Cortex of kidney (tissue), 1 donor: ENCODE measurements at places on chromosomes 6 and 20.

DNA sequence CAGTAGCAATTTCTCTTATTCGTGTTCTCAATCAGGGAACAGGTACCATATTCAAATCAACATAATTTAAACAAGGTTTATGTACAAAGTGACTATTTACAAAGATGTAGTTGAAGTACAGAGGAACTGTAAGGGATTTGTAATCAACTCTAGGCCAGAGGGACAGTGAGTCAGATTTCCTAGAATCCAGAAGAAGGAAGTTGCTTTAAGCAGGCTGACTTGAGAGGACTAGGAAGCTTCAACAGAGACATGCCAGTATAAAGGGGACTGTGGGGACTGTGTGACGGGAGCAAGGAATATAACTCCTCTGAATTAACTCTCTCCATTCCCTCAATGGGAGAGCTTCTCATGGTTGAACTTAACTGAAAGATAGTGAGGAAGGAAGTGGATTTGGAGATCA lies 427.4 kb upstream of the JAG1 start:
- DNase-seq: no peak

DNA sequence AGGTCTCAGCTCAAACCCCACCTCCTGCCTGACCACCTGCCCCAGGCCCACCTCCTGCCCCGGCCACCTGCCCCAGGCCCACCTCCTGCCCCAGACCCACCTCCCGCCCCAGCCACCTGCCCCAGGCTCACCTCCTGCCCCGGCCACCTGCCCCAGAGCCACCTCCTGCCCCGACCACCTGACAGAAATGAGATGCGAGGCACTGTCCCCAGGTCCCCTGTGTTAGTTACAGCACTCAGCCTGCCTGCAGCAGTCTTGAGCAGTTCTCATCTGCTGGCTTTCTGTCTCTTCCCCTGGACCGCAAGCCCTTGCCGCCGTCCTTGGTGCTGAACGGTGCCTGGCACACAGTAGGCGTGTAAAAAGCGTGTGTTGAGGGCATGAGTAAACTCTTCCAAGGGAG lies 79.5 kb downstream of the CDH4 start:
- no peak for DNase-seq

DNA sequence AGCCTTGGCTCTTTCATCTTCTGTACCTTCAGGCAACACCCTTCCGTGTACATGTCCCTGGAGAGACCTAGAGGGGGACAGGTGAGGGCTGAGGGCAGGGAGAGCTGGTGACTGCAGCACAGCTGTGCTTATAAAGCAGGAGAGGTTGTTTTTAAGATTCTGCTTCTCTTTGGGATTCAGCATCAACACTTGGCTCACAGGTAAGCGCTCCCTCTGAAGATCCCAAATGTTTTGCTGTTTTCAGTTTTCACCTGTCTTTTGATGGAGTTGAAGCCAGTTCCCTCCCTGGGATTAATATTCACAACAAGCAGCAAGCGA lies 19.4 kb upstream of the TRAF3IP2 start:
- DNase-seq: no peak

DNA sequence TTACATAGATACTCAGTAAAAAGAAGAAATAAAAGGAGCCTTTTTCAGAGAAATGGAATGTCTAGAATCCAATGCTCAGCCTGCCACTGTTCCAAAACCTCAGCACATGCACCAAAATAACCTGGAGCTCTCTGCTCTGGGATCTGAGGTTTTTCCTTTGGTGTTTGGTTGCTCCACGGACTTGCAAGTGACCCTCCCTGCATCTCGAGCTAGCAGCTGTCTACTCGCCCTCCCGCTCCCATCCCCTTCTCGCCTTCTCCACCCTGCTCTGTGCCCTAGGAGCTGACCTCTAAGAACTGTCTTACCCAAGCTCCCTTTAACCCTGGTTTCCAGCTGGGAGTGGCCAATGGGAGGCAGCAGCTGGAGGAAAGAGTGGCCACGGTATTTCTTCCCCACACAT lies 35.1 kb upstream of the FAM210B start:
- no peak for DNase-seq

- DNase-seq: no peak
Measured at GRCh38 chr6:5967594-5967993, 39.1 kb downstream of the NRN1 start.

GRCh38 chr6:151534576-151534975 lies 40.8 kb downstream of the CCDC170 start:
- DNase-seq: no peak

- no peak for DNase-seq
Measured at GRCh38 chr6:67896476-67896875, 738.6 kb upstream of the ADGRB3 start.

GRCh38 chr6:99362678-99363268 lies 13.3 kb upstream of the FAXC start:
- no peak for DNase-seq

GRCh38 chr6:41877051-41877680 lies 18.0 kb downstream of the USP49 start:
- DNase-seq: no peak

- DNase-seq: no peak
Measured at GRCh38 chr6:14670806-14671205, 553.2 kb downstream of the CD83 start.

DNA sequence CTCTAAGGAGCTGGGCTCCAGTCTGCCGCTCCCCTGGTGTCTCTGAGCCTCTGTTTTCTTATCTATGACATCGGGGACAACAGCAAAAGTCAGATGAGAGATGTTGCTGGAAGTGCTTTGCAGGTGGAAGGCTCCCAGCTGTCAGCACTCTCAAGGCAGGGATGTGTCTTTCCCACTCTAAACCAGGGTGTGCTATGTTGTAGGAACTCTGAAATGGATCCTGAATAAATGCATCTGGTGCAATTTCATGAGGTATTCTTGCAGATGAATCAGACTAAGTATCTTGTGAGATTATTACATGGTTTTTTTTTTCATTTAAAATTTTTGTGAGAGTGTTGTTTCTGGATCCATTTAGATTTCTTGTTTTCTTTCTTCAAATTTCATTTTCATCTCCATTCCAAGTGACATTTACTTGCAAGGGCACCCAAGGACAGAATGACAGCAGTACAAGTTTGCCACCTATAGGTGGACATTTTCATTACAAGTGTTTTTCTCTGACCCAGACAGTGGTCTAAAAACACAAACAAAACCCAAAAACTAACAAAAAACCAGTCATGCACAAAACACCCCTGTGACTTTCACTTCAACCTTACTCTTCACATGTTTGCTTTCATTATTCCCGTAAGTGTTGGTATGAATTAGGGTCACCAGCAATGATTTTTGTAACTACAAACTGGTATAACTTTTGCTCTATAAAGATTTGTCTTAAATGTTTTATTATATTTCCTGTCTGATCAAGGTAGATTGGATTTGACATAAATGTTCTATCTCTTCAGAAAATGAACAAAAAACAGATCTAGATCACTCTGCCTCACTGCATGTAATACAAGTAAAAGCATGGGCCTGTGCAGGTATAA lies 14.7 kb upstream of the SIM1 start:
- no peak for DNase-seq

GRCh38 chr6:84340422-84340821 lies 113.0 kb upstream of the CEP162 start:
- no peak for DNase-seq

- no peak for DNase-seq
Measured at GRCh38 chr6:73088138-73088813, 137.0 kb downstream of the KHDC1L start.

DNA sequence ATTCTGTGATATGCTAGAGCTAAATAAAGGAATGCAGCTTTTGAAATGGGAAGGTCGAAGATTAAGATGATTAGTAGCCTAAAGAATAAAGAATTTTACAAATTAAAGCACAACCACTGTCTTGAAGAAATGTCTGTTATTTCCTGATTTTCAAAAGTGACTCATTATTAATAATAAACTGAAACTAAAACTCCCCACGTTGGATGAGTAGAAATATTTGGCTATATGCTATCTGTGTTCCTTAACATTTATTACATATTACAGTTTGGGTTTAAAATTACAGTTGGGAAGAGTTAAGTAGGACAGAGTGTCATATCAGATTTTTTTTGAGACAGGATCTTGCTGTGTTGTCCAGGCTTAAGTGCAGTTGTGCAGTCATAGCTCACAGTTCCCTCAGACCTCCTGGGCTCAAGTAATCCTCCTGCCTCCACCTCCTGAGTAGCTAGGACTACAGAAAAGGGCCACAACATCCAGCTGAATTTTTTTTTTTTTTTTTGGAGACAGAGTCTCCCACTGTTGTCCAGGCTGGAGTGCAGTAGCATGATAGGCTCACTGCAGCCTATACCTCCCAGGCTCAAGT lies 47.1 kb downstream of the AKIRIN2 start:
- DNase-seq: no peak
